ENCODE measurements at places on chromosomes 13 and 19.

DNA sequence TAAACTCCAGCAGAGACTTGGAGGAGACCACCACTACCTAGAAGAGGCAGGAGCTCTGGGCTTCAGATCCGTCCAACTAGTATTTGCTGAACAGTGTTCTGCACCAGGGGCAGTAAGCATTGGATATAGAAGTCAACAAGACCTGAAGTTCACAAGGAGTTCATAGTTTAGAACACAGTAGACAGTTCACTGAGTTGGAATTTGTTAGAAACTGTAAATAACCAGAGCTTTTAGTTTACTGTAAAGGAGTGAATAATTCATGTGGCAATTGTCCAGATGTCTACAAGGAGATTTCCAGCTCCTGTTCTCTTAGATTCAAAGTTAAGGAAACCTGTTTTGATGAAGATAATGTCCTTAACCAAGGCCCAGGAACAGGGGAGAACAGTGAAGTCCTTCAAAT lies 128.9 kb downstream of the COG6 start:
- DNase-seq, result no peak

DNA sequence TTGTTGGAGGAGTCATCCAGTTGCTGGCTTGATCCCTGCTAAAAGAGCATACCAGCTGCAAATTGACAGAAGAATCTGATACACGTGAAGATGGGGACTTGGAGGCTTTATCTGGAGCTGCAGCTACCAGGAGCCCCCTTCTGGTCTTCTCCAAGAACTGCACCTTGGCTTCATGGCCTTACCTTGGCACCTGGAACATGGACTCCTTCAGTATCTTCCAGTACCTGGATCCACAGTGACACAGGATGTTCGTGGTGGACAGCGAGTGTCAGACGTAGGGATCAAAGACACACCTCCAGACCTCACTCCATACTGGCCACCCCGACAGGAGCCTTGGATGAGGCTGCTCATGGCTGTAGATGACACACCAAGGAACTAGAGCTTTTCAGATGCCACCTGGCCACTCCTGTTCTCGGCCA lies 9.9 kb upstream of the ACSBG2 start:
- DNase-seq, result peak; percentile 41

GRCh38 chr19:42528354-42529247 lies at the start of gene CEACAM1:
TSS of gene CEACAM1 (minus strand) at chr19:42528481. CDS start at chr19:42528374, 107 bp downstream.
- DNase-seq, result no peak

GRCh38 chr13:75869981-75870380 lies 233.9 kb downstream of the LMO7 start:
- DNase-seq, result no peak

GRCh38 chr19:48950159-48950558 lies 4.5 kb upstream of the BAX start:
- DNase-seq, result no peak

DNA sequence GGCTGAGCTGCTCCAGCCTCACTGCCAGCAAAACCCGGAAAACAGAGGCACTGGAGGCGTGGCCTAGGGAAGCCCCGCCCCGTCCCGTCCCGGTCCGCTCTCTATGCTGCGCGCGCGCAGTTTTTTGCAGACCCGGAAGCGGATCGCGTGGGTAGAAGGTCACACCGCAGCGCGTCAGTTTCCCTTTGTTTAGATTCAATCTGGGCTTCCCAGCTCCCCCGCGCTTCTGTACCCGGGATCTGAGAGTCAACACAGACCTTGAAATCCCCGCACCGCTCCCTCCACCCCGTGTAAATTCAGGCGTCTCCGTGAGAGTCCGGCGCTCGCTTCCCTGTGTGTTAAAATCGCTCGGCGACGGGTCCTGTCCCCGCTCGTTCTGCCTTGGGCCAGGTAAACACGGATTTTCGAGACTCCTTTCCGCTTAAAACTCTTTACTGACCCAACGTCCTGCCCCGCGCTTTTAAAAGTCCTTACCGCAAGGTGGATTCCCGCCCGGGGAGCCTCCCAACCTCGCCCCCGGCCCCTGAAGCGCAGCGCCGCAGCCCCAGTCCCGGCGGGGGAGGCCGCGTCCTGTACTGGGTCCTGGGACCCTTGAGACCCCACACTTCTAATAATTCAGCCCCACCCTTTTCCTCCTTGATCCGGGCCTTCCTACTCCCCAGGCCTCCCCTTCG lies at the start of gene ZNF610:
Gene ZNF610, plus strand, starts transcription at position 127 of the 674 bp plus-strand sequence. CDS start 12,930 bp downstream, outside the sequence.
- DNase-seq, result peak; percentile 72

- no peak for DNase-seq
Observed at GRCh38 chr19:18051887-18052286, 34.8 kb downstream of the IL12RB1 start.

- DNase-seq, result no peak
Observed at GRCh38 chr13:35687336-35687735, 210.8 kb upstream of the MAB21L1 start.

DNA sequence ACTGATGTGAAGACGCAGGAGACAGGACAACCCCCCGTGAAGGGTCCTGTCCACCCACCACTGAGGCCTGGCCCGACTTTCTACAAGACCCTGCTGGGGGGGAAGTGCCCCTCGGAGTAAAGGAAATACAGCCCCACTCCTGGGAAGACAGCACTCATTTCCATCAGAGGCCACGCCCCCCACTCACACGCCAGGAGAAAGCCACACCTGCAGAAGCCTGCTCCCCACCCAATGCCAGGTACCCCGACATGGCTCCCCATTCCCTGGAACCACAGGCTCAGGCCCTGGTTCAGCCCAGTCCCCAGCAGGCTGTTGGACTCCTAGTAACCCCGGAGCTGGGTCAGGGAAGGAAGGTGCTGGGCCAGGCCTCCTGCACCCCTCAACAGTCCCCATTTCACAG lies 10.9 kb upstream of the ATP8B3 start:
- DNase-seq, result no peak

DNA sequence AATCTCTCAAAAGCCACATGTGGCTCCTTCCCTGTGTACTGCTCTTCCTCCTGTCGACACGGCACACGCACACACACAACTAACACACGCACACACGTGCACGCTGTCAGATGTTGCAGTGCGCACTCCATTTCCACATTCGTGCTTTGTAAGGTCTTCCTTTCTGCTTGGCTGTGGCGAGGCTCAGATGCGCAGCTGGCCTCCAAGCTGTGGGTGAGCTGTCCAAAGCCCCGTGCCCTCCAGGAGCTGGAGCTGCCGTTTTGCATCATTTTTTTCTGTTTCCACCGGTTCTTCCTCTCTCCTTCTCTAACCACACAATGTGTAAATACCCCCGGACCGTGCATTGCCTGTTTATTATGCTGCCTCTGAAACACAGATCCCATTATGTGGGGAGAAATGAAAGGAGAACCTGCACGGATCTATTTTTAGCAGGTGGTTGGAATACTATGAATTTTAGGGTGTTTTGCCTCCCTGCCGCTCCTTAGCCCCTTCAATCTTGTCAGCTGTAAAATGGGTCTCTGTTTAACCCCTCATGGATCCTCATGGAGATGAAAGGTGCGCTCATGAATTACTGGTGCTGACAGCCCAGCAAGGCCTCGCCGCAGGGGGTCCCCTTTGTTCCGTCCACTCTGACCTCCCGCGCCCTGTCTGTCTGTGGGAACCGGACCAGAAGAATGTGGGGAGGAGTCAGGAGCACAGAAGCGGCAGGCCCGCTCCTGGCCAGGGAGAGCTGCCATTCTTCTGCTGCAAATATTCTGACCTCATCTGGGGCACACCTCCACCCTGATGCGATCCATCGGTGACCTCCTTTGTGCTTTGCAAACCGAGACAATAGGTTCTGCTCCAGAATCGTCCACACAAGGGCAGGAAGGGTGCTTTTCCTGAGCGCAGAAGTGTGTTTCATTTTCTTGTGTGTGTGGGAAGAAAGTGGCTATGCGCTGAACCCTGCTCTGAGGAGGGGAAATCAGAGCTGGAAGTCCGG lies 137.7 kb downstream of the SOX1 start:
- no peak for DNase-seq

GRCh38 chr19:54307389-54308020 lies 5.5 kb downstream of the LILRA5 start:
- no peak for DNase-seq

Measured in stimulated activated CD8-positive, alpha-beta memory T cell treated with anti-CD3 and anti-CD28 coated beads, Interleukin-4, amount 100 ng/mL, for 4 hours (primary cell).